RWPE1 (cell line): ENCODE measurements at places on chromosomes 1 and 21.
A peak's percentile ranks its signal among the peaks of the same experiment; 100 is the strongest.

DNA sequence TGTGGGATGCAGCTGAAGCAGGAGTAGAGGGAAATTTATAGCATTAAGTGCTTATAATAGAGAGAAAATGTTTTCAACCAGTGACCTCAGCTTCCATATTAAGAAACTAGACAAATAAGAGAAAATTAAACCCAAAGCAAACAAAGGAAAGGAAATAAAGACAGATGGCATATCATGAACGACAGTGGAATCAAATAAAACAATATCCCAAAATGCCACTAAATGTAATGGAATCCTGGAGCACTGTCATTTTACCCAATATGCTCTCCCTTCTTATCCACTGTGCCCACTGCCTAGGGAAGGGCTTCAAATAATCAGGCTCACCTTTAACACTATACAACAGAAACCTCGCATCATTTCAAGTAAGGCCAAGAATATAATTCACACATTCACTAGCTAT is 12.4 kb upstream of the CCN1 start:
- DNase-seq = no peak

DNA sequence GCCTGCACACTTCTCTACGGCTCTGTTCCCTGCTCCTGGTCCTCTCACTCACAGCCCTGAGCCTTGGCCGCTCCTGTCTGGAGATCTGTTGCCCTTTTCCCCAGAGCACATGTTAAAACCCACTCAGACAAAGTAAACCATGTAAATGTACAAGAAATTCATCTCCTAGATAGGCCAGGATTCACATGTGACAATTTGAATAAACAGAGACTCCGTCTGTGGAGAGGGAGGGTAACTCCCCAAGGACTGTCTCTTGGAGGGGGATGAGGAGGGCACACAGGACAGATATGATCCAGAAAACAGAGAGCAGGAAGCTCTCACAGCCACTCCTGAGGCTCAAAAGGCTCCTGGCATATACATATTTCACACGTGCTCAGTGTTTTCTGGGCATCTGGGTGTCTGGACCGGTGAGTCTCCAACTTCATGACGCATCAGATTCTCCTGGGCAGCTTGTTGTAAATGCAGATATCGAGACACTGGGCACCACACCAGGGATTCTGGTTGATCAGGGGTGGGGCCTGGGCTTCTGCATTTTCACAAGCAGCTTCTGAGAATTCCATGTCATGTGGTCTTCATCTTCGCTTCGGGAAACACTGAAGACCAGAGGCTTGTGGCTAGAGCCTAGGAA is 6.4 kb upstream of the KAZN start:
- DNase-seq = no peak

GRCh38 chr1:29532285-29532684 is 296.0 kb downstream of the PTPRU start:
- DNase-seq = no peak

DNA sequence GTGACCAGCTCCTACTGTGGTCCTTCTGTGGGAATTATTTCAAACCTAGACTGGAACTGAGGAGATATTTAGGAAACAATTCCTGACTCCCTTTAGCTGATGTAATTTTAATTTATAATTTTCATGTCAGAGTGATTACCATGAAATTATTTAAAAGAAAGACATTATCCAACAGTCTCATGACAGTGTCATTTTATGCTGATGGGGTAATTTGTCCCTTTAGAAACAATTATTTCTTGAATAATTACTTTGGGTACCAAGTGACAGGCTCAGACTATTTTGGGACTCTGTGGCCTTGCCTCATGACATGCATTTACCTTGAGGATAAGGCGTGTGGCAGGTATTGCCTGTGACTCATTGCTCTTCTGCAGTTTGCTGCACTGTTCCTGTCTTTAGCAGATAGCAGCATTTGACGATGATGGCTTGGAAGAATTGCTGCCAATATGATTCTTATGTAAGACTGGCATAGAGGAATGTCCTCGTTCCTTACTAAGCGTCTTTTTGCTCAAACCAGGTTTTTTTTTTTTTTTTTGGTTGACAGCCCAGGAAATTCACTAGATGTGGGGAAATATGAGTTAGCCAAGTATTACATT is 206.0 kb upstream of the HMCN1 start:
- no peak for DNase-seq

DNA sequence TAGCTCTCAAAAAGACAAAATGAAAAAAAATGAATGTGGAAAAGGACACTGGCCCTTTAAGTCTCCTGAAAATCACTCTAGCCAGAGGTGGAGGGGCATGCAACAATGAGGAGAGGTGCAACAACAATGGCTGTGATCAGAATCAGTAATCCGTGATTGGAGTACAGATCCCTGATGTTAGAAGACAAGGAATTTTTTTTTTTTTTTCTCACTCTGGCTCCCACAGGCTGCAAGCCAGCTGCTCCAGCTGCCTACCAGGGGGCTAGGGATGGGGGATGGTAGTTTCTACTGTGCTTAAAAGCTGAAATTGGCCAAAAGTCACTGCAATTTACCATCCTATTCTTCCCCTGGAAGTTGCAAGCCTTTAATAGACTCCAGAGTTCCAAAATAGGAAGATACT is 54.5 kb downstream of the STYXL2 start:
- DNase-seq = no peak

GRCh38 chr1:5971471-5972197 is 20.6 kb downstream of the NPHP4 start:
- no peak for DNase-seq

GRCh38 chr1:17437580-17438317 is 1.7 kb downstream of the RCC2 start:
- DNase-seq = peak; percentile 66

GRCh38 chr21:30579346-30579745 is 10.9 kb downstream of the KRTAP22-2 start:
- no peak for DNase-seq

GRCh38 chr1:85611856-85612255 is 31.3 kb downstream of the CCN1 start:
- peak; percentile 95 for DNase-seq

DNA sequence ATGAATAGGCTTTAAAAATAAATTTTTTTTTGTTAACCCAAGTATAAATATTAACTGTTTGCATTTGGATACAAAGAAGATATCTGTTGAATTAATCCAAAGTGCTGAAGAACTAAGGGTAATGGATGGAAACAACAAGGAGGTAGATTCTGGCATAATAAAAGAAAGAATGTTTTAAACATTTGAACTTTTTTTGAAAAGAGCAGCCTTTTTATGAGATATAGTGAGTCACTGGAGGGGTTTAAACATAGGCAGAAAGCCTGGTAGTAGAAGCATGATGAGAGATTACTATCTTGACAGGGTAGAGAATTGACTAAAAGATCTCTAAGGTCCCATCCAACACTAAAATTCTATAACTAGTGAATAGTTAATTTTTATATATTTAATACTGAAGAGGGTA is 2.7 kb downstream of the MIER1 start:
- no peak for DNase-seq

GRCh38 chr1:171207377-171207776 is 22.3 kb downstream of the FMO2 start:
- DNase-seq = no peak

DNA sequence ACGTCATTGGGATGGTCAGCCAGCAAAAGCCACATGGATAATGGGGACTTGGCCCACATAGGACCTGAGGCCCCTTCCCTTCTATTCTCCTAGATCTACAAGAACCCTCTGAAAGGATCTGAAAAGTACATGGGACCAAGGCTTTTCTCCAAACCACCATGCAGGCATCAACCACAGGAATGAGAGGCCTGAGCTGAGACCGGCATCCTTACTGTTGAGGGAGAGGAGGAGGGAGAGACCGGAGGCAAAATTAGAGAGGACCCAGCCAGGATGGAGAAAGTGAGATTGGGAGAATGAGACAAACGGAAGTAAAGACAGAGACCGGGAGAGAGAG is 281.7 kb downstream of the RRAGC start:
- DNase-seq = no peak

DNA sequence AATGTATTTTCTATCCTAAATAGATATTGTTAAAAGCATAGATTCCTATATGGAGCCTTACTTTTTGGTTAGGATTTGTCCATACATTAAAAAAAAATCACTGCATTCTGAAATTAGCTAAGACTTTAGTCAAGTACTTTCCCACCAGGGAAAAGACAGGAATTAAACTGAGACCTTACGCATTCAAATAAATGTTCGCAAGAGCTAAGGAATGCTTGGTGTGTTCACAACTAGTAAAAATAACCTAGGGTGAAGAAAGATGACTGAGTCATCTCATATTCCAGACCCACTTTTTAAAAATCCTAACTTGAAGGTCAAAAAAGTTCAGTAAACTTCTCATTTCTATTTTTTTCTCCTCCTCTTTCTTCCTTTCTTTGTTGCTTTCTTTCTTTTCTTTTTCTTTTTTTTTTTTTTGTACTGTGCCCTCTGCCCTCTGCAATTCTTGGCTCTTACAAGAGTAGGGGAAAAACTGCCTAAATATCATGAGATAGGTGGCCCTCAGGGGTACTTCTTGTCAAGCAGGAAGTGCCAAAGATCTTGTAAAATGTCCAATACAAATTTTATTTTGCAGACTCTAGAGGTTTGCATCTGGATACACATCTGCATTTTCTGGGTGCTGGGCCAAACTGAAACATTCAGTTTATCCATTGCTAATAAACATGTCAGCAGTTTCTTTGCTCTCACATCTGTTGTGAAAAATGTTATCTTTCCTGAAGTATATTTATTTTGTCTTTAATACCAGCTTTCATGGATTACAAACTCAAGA is 121.4 kb upstream of the GORAB start:
- no peak for DNase-seq

DNA sequence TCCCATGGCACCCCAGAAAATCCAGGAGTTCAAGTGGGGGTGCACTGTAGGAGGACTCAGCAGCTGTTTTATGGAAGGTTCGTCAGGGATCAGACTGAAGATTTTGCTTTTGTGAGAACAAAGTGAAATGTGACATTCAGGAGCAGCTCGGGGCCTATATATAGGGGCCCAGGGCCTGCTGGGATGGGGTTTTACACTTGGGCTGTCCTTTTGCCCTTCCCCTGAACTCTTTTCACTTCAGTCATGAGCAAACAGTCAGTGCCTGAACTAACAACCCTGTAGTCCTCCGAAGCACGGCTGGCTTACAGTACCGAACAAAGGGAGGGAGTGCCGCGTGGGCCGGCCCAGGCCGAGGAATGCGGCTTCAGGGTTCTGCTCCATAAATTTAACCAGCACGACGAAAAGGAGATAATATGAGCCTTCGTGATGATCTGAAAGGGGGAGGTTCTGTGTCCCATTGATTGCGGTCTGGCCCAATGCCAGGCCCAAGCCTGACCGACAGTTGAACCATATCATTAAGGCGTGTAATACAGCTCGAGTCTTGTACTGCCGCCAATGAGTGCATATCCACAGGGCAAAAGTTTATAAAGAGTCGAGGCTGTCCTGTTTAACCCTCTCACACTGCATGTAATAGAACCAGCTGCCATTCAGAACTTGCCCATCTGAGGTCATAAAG is 139.9 kb downstream of the DHRS3 start:
- DNase-seq = peak; percentile 84
